ENCODE measurements at places on chromosomes 11 and 22. TPM values are rescaled to one million over a fixed set of nuclear protein-coding genes. Genes with fewer than 3 reads are reported as not detected.

Gene SYCE3
- total RNA-seq = not detected

Gene BAIAP2L2
- 0.29 TPM for total RNA-seq

Gene TRPM5
- not detected for total RNA-seq

Gene TRIM22
- total RNA-seq = 203 TPM

Gene CHRM4
- 0.35 TPM for total RNA-seq

Gene FOLR1
- 163 TPM for total RNA-seq

Gene LMO1
- total RNA-seq = not detected

Gene GDPD4
- not detected for total RNA-seq

Gene MS4A7
- 184 TPM for total RNA-seq

Gene SAA4
- total RNA-seq = not detected

Gene PTPRCAP
- total RNA-seq = 17.7 TPM

DNA sequence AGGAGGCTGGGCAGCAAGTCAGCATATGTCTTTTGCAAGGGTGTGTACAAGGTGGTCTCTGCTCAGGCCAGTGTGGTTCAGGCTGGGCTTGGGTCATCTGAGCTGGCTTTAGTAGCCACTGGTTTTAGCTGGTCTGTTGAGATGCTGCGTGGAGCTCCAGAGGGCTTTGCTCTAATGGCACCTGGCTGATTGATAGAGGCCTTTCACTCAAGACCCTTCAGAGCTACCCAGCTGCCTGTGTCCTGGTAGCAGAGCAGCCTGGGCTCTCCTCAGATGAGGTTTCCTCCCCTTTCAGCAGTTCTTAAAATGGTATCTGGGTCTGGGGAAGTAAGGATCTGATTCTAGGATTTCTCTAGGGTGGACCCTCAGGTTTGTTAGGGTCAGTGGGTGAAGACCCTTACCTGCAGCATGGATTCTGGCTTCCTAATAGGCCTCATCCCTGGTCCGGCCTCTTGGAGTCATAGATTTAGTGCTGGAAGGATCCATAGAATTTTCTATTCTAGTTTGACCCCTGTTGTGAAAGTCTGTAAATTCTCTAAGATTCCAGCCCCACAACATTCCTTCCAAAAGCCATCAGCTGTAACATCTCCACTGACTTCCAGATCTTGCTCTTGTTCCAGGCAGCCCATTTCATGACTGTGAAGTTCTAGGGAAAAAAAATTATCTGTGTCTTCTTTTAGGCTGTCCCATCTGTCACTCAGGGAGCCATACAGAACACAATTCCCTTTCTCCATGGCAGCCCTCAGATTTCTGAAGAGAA is 190.2 kb upstream of the ZBED5 start:
- no peak for DNase-seq
- H3K4me1 ChIP-seq = no peaks in the 10 kb centered on the region
- H3K27me3 ChIP-seq = no peaks in the 10 kb centered on the region

- peak; percentile 73 for DNase-seq
- H3K27me3 ChIP-seq = peaks cover 19% of the 10 kb centered on the region
- H3K36me3 ChIP-seq = no peaks in the 10 kb centered on the region
- H3K4me1 ChIP-seq = no peaks in the 10 kb centered on the region
- no peak overlapping the region for H3K4me3 ChIP-seq
Observed at GRCh38 chr22:35150183-35151107, 84.5 kb downstream of the ISX start.

GRCh38 chr11:68282141-68282860 is 10.5 kb upstream of the C11orf24 start:
- no peaks in the 10 kb centered on the region for H3K27me3 ChIP-seq
- H3K4me1 ChIP-seq = no peaks in the 10 kb centered on the region
- H3K27ac ChIP-seq = no peak overlapping the region
- H3K36me3 ChIP-seq = no peaks in the 10 kb centered on the region

DNA sequence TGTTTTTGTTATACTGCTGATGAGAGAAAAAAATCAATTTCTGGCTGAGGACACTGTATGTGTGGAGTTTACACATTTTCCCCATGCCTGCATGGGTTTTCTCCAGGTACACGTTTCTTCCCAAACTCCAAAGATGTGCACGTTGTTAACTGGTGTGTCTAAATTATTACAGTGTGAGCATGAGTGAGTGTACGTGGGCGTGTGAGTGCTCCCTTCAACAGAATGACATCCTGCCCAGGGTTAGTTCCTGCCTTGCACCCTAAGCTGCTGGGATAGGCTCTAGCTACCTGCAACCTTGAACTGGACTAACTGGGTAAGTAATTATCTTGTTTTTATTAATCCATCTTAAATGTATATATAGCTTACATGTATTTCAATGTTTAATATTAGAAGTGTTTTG is 5.5 kb downstream of the NPAT start:
- no peak overlapping the region for H3K27ac ChIP-seq
- H3K36me3 ChIP-seq = peaks cover 12% of the 10 kb centered on the region
- H3K27me3 ChIP-seq = no peaks in the 10 kb centered on the region
- peaks cover 20% of the 10 kb centered on the region for H3K4me1 ChIP-seq

- H3K27me3 ChIP-seq = no peaks in the 10 kb centered on the region
- H3K4me3 ChIP-seq = peak overlapping the region; percentile 34
- H3K4me1 ChIP-seq = peaks cover 48% of the 10 kb centered on the region
- H3K27ac ChIP-seq = peak overlapping the region; percentile 100
- H3K36me3 ChIP-seq = no peaks in the 10 kb centered on the region
- DNase-seq = peak; percentile 58
Observed at GRCh38 chr22:46064228-46064965, 85.9 kb upstream of the PPARA start.

DNA sequence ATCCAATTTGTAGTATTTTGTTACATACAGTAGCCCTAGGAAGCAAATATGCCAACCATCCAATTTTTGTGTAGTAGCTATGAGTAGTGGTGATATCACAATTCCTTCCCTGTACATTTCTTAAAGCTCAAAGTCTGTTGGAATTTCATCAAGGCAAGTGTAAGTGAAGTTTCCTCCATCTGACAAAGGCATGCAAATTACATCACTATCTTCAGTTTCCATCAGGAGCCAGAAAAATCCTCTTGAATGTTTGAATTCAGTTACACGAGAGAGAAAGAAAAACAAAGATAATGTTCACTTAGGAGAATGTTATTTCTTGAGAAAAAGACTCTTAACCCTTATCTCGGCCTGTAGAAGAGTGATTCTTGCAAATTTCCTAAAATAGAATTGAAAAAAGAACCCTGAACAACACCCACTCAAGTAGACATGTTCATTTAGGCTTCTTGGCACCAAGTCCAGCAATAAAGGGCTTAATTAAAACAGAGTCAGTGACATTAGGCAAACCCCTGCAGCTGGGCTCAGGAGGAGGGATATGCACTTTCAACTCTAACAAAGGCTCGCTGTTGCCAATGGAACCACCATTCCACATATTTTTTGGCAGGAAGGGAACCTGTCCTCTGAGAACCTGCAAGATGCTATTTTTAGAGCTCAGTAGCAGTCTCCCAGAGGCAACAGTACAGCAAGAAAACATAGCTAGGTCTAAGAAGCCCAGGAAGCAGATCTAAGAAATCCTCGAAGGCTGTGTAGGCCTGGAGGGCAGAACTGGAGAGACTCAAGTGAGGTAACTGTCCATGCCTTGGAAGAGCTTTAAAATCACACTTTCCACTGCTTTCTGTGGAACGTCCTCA is 144.6 kb downstream of the CCDC81 start:
- DNase-seq = no peak
- H3K27ac ChIP-seq = peak overlapping the region; percentile 38
- no peaks in the 10 kb centered on the region for H3K27me3 ChIP-seq

GRCh38 chr11:67492801-67493547 is 10.1 kb downstream of the AIP start:
- peaks cover 65% of the 10 kb centered on the region for H3K36me3 ChIP-seq
- no peak for DNase-seq
- no peaks in the 10 kb centered on the region for H3K4me1 ChIP-seq
- no peak overlapping the region for H3K4me3 ChIP-seq

DNA sequence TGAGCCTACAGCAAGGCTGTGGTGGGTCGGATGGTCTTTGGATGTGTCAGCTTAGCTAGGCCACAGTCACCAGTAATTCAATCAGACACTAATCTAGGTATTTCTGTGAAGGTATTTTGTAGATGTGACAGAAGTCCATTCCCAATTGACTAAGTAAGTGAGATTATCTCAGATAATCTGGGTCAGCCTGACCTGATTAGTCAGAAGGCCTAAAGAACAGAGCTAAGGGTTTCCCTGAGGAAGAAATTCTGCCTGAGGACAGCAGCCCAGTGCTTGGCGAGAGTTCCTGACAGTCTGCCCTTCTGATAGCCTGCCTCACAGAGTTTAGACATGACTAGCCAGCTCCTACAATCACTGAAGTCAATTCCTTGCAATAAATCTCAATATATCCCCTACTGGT is 28.7 kb downstream of the GUCD1 start:
- peaks cover 7% of the 10 kb centered on the region for H3K4me1 ChIP-seq
- H3K27ac ChIP-seq = no peak overlapping the region
- H3K27me3 ChIP-seq = no peaks in the 10 kb centered on the region
- no peaks in the 10 kb centered on the region for H3K36me3 ChIP-seq

GRCh38 chr22:46430961-46431838 is 95.7 kb downstream of the TRMU start:
- H3K27ac ChIP-seq = no peak overlapping the region
- H3K36me3 ChIP-seq = no peaks in the 10 kb centered on the region
- H3K27me3 ChIP-seq = no peaks in the 10 kb centered on the region

- no peaks in the 10 kb centered on the region for H3K36me3 ChIP-seq
- DNase-seq = peak; percentile 71
- H3K27me3 ChIP-seq = no peaks in the 10 kb centered on the region
- H3K4me3 ChIP-seq = peak overlapping the region; percentile 41
- H3K27ac ChIP-seq = peak overlapping the region; percentile 85
- peaks cover 35% of the 10 kb centered on the region for H3K4me1 ChIP-seq
Observed at GRCh38 chr22:29031227-29032011, 30.2 kb downstream of the C22orf31 start.

GRCh38 chr22:39349967-39350726 is at the start of gene SYNGR1:
SYNGR1 (plus strand) TSS chr22:39349991; CDS start chr22:39350011, 20 bp downstream.
- H3K36me3 ChIP-seq = no peaks in the 10 kb centered on the region
- no peak for DNase-seq
- H3K4me3 ChIP-seq = peak within 1 kb of the TSS; percentile 61
- H3K4me1 ChIP-seq = peaks cover 16% of the 10 kb centered on the region
- no peak within 1 kb of the TSS for H3K27ac ChIP-seq

GRCh38 chr11:2202071-2202899 is 30.7 kb upstream of the TH start:
- no peak overlapping the region for H3K4me3 ChIP-seq
- H3K27me3 ChIP-seq = no peaks in the 10 kb centered on the region
- no peaks in the 10 kb centered on the region for H3K36me3 ChIP-seq
- peak; percentile 84 for DNase-seq
- no peak overlapping the region for H3K27ac ChIP-seq

DNA sequence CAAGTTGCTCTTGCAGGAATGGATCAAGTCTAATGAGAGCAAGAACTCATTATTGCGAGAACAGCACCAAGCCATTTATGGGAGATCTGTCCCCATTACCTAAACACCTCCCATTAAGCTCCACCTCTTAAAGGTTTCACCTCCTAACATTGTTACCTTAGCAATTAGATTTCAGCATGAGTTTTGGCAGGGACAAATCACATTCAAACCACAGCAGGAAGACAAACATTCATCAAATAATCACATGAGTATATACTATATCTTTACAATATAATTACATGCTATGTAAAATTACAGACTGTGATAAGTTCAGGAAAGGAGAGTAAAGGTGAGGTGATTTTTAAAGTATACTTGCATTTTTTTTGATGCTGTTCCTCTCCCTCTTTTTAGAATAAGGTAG is 6.6 kb upstream of the TEAD1 start:
- H3K4me3 ChIP-seq = no peak overlapping the region
- H3K27me3 ChIP-seq = no peaks in the 10 kb centered on the region
- no peaks in the 10 kb centered on the region for H3K36me3 ChIP-seq
- no peaks in the 10 kb centered on the region for H3K4me1 ChIP-seq
- no peak for DNase-seq

GRCh38 chr22:45845076-45845487 is 131.9 kb downstream of the WNT7B start:
- no peak overlapping the region for H3K27ac ChIP-seq
- no peak for DNase-seq
- no peaks in the 10 kb centered on the region for H3K27me3 ChIP-seq
